Activated T-helper 1 cell treated with anti-CD3 and anti-CD28 coated beads, Interleukin-2, amount 50 U/mL, for 16 hours (primary cell): ENCODE measurements at places on chromosomes 11 and 22.

DNA sequence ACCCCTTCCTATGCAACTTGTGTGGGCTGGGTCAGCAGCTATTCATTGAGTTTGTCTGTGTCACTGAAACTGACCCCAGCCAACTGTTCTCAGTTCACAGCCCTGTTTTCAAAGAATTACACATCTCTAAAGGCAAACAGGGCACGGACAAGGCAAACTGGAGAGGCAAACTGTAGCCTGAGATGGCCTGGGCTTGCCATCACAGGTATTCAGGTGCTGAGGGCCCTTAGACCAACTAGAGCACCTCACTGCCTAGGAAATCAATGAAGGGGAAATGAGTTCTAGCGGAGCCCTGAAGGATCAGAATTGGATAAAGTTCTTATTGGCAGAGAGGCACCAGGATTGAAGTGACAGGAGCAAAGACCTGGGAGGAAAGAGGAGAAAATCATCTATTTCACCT, 24.0 kb downstream of the PIK3IP1 start:
- DNase-seq: no peak

- DNase-seq: no peak
These were observed 27.9 kb downstream of the SBF1 start for GRCh38 chr22:50446708-50447575.

GRCh38 chr11:121427400-121427744, 24.7 kb upstream of the SORL1 start:
- no peak for DNase-seq

GRCh38 chr11:123330948-123331347, 99.1 kb upstream of the GRAMD1B start:
- DNase-seq: no peak

DNA sequence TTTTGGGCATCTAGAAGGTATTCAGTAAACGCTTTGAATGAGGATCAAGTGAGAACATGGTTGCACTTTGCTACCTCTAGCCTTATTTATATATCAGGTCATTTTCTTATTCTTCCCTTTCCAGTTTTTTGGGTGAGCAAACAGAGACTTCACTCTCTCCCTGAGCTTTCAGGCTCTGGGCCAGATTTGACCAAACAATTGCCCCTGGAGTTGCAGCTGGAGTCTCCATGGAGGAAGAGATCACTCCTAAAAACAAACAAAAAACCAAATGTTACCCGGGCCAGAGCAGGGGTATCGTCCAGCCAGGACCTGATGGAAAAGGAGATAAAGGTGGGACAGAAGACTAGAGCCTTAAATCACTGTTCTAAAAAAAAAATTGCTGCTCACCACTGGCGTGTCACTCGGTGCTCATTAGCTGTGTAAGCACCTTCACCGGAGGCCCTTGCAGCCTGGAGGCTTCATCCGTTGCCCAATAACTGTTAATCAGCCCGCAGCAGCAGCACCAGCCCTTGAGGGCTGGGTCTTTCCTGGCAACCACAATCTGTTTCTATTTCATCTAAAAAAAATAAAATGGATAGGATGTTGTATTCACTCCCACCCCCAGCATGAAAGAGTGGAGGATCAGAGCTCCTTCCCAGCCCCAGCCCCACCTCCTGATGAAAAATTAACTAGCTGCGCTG, 125.0 kb downstream of the PKNOX2 start:
- no peak for DNase-seq

- no peak for DNase-seq
These were observed 5.1 kb downstream of the SCN4B start for GRCh38 chr11:118147502-118147901.

GRCh38 chr22:50082961-50083461, 2.2 kb downstream of the MLC1 start:
- no peak for DNase-seq

DNA sequence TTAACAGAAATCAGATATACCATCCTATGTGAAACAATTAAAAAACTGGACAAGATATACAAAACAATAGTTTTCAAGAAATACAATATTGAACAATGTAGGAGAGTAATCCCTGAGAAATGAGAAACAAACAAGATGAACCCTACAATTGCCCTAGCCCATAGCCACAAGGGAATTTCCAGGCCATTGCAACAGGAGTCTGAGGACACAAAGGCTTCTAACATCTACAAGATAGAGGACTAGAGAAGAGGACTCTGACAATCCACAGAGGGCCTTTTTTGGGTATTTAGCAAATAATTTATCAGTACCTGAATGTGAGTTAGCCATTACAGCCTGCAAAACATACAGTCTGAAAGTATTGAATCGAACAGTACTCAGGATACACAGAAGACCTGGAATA, 251.7 kb downstream of the GRM5 start:
- no peak for DNase-seq

DNA sequence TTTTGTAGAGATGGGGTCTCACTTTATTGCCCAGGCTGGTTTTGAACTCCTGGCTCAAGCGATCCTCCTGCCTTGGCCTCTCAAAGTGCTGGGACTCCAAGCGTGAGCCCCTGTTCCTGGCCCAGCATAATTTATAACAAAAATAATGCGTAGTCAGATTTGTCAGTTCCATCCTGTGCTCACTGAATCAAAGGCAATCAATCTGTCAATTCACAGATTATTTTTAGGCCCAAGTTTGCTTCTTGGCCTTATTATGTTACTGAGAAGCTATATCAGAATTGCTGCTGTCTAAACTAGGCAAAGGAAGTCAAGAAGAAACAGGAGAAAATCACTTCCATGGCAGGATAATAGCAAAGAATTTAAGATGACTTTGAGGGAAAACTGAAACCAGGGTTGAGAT, 8.7 kb downstream of the DLAT start:
- DNase-seq: no peak

DNA sequence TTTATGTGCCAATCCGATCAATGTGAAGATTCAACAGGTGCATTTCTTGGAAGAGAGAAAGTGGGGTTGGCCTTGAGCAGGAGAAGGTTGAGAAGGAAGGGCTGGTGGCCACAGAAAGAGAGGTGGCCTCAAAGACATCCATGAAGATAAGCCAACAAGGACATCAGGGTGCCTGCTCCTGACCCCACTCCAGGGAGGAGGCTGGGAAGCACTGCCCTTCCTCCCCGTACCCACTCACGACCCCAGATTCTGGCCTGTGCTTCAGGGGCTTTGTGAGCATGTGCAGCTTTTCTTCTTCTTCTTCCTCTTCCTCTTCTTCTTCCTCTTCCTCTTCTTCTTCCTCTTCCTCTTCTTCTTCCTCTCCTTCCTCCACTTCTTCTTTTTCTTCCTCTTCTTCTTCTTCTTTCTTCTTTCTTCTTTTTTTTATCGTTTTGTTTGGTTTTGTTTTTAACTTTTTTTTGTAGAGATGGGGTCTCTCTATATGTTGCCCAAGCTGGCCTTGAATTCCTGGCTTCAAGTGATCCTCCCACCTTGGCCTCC, 30.3 kb downstream of the DKK3 start:
- DNase-seq: no peak

DNA sequence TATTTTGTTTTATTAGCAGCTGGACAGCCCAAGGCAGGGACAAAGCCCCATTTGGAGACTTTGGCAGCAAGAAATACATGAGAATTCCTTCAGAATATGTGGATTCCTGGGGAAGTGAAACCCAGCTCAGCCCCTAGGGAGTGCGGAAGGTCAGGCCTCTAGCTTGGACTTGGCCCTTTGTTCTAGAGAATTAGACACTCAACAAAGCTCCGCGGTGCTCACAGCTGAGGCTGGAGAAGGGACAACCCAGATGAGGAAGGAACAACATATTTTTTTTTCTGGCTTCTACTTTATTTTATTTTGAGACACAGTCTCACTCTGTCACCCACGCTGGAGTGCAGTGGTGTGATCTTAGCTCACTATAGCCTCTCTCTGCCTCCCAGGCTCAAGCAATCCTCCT, 44.7 kb upstream of the SEPTIN5 start:
- no peak for DNase-seq

DNA sequence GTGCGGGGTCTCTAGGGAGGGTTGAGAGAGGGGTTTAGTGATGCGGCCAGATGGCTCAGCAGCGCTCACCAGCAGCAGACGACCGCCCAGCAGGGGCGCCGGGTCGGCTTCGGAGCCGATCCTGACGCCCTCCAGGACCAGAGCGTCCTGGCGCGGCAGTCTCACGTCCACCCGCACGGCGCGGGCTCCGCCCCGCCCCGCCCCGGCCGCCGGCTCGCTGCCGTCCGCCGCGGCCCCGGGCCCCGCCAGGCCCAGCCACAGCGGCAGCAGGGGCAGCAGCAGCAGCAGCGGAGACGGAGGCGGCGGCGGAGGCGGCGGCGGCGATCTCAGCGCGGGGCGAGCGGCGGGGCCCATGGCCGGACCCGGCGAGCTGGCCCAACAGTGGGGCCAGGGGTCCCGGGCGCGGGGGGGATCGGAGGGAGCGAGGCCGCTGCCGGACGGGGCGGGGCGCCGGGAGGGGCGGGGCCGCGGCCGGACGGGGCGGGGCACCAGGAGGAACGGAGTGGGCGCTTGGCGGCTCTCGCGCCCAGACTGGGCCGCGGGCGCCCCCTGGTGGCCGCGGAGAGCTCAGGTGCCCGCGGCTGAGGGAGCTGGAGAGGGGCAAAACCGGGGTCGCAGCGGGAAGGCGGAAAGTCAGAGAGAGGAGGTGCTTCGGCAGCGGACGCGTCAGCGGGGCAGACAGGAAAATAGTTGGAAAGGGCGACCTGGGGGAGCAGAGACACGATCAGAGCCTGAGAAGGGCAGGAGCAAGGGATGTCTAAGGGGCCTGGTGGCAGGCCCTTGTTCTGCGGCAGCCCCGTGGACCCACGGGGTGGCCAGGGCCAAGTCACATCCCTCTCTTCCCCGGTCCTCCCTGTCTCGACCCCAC, at the start of gene RNF215:
Gene RNF215, minus strand, starts transcription at position 452 of the 868 bp plus-strand sequence. Its CDS starts 98 bp downstream, at position 354.
- DNase-seq: peak; percentile 77
